ENCODE measurements at places on chromosomes 7 and 10.

DNA sequence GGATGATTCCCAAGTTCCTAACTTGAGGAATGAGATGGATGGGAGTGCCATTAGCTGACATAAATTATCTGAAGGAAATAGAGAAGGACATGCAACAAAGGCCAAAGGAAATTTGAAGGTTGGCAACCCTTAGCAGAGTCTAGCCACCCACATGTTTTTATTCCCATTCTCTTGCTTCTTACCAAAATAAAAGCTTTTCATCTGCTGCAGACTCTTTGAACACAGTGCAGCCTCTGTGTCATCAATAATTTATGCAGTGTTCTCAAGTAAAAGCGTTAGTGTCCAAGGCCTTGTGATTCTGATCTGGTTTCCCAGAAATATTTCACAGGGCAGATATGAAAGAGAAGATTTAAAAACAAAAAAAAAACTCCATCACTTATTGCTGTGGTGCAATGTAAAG lies 98.5 kb downstream of the ST7 start:
- no peak for DNase-seq

DNA sequence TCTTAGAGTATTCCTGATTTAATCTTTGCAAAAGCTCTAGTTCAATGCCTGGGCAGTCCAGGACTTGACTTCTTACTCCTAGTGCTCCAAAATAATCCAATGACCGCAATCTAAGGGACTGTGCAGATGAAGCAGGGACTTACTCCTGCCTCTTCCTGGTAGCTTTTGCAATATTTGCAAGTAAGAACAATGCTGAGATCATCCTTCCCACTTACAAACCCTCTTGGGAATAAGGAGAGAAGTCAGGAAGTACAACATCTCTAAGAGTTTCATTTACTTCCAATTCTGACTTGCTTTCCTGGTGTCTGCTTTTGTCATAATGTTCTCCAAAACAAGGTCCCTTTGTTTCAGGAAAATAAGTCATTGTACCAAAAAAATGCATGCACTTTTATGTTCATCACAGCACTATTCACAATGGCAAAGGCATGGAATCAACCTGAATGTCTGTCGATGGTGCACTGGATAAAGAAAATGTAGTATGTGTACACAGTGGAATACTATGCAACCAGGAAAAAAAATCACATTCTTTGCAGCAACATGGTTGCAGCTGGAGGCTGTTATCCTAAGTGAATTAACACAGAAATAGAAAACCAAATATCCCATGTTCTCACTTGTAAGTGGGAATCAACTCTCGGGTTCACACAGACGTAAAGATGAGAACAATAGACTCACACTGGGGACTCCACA lies 7.1 kb upstream of the KCNMA1 start:
- DNase-seq, result no peak

GRCh38 chr7:11951909-11952308 lies 119.9 kb upstream of the THSD7A start:
- no peak for DNase-seq

- DNase-seq, result no peak
Observed at GRCh38 chr7:106080300-106080987, 31.7 kb downstream of the SYPL1 start.

DNA sequence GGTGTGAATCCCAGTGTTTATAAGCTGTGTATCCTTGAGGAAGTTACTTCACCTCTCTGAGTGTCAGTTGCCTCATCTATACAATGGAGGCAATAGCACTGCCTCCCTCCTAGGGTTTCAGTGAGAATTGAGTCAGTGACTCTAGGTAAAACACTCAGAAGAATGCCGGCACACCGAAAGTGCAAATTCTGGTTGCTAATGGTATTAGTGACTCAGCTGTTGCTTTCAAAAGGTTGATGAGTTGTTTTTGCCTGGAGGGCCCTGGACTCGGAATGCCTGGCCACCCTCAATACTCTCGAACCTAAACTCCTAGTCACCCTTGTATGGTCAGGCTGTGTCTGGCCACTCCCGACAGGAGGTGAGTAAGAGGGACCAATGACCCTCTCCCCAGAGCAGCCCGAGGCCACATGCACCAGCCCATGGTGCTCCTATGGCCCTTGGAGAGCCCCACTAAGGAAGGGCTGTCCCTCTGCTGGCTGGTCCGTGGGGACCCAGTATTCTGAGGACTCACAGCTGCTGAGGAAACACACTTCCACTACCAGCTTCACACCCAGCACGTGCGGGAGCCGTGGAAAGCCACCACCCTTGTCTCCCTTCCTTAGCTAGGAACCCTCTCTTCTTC lies 60.2 kb downstream of the CALML3 start:
- DNase-seq, result no peak

DNA sequence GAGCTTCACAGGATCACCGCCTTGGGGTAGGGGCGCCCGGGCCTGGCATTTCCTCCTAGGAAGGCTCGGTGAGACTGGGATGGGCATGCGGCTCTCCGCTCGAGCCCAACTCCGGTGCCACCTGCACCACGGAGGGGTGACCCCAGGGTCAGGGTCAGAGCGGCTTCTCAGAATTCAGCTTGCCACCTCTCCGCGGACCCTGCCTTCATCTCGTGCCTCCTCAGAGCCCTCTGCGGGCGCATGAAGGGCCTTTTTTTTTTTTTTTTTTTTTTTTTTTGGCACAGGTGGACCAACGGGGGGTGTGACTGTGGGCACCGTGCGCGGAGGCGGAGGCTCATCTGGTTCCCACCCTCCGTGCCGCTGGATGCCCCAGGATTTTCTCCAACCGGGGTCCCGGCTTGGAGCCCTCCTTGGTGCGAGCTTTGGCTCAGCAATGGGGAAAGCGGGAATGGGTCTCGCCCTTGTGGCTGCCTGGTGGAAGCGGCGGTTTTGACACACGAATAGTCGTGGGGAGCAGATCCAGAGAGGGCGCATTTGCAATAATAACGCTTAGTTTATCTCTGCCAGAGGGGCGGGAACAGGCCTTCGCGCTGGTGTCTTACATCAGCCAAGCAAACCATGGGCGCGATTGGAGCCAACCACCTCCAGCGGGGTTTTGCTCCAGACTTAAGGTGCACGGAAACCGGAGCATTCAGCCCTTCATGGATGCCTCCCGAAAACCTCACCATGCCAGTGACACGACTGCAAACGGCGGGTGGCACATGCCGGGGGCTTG lies 5.0 kb upstream of the TNRC18 start:
- peak; percentile 92 for DNase-seq

- DNase-seq, result no peak
Observed at GRCh38 chr7:16915405-16915804, 33.6 kb upstream of the AGR3 start.

DNA sequence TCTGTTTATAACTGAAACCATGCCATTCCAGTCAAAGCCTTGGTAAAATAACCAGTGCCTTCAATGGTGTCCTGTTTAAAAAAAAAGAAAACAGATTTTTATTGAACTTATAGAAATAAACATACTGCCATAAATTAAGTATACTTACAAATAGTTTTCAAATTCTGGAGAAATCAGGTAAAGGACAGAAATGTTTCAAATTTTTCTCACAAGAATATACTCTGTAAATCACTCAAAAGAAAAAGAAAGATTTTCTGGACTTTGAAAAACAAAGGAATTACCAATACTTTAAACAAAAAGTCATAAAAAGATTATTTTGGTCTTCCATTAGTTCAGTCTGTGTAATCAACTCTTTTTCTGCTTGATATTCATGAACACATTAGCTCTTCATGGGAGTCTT lies 23.9 kb downstream of the MRPL32 start:
- no peak for DNase-seq

DNA sequence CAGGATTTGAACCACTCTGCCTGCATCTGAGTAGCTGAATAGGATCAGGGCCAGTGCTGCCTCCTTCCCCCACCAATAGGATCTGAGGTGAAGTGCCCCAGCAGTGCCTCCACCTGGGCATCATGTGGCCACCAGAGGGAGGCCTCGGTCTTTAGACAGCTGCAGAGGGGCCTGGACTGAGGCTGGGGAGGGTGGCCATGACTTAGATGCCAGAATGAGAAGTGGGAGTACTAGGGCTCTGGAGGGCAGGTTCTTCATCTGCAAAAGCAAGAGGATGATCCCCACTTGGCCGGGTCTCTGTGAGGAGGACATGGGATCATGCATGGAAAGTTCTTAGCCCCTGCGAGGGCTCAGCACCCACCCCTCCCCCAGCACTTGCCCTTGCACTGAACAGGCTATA lies 56.9 kb downstream of the NEUROG3 start:
- no peak for DNase-seq

DNA sequence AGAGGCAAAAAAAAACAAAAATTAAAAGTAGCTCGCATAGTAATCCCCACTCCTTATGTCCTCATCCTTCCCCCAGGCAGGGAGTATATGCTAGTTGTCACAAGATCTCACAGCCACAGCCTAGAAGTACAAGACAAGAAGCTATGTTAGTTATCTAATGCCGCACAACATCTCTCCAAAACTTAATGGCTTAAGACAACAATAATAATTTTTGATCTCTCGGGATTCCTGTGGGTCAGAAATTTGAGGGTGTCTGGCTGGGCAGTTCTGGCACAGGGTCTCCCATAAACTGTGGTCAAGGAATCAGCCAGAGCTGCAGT lies 39.7 kb downstream of the CPVL start:
- no peak for DNase-seq
